ENCODE measurements at places on chromosomes 11 and 22.

DNA sequence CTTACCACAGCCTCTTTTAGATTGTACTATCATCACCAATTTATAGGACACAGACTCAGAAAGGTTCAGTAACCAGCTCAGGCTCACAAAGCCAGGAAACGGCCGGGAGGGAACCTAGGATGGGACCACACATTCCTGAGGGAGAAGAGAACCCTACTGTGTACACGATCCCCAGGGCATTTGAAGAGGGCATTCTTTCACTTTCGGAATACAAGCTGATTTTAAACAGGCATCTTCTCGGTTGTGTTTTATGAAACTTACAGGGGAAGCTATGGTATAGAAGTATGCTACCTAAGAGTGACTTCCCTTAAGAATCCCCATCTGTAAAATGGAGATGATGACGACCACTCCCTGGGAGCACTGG is 19.0 kb downstream of the SMCO4 start:
- DNase-seq: no peak

DNA sequence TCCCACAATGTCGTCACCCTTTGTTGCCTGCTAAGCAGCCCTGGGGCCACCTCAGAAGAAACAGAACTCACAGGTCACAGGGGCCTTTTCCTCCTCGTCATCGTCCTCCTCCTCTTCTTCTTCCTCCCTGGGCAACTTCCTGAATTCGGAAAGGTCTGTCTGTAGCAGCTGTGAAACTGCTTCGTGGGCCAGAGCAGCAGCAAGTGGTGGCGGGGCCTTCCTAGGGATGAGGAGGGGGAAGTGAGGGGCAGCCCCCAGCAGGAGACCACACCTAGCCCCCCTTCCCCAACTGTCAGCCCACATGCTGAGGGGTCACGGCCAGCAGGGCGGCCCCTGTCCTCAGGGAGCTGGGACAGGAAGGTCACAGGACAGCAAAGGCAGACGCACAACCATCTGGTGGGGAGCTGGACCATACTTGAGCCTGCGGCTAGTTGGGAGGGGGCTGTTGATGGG is 13.2 kb downstream of the PPM1F start:
- no peak for DNase-seq

DNA sequence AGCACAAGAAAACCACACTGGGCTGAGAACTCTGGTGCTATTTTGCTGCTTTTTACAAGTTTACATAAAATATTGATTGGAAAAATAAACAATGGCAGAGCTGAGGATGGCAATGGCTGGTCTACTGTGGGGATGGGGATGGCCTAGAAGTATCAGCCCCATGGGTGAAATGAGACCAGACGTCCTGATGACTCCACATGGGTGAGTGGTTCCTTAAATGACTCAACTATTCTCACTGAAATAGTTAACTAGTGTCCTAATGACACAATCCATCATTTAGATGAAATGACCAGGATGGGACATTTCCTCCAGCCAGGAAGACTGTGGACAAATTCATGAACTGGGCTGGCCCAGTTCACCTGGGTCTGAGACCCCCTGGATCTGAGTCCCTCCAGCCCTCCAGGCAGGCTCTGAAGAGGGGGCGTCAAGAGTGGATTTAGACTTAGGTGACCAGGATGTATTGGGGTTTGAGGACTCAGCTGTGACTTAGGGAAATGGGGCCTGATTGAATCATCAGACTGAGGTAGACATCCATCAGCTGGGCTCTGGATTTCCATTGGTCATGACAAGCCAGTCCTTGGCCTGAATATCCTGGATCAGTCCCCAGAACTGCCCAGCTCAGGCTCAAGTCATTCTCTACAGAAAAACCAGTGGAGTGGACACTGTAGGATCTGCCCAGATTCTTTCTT is 98.2 kb upstream of the IGLL5 start:
- no peak for DNase-seq

DNA sequence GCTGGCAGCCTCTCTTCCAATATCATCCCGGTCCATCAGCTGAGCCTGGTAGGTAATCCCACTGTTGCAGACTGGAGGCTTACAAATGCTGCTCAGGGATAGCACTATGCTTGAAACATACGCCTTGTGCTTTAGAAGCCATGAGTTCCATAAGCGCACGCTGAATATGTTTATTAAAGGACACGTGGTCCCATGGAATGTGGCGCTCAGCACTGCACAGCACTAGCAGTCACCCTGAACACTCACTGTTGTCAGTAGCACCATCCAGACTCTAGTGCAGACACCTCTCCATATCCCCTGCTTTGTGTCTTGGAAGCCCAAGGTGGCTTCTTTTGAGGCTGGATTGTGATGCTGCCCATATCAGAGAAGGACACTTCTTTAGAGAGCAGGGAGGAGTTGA is 120.9 kb downstream of the MAML2 start:
- DNase-seq: no peak

DNA sequence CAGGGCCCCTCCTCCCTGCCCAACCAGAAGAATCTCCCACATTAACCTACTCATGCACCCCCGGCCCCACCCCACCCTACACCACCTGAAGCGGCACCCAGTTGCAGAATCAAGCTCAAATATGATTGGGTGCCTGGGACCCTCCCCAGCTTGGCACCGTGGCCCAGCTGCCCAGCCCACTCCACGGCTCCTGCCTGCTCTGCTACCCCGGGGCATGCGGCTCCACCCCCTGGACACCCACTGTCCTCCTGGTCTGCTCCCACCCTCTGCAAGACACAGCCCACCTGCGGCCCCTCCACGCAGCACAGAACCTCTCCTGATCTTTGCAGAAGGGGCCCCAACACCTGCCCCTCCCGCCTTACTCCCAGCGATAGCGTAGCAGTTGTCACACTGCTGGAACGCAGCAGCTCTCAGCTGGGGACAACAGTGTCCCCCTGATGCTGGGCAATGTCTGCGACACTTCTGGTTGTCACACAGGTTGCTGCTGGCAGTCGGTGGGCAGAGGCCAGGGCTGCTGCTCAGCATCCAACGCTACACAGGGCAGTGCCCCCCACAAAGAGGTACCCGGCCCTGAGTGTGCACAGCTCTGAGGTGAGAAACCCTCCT is 32.0 kb upstream of the TESMIN start:
- no peak for DNase-seq

GRCh38 chr11:126146454-126147192 is 64.8 kb downstream of the RPUSD4 start:
- DNase-seq: no peak

DNA sequence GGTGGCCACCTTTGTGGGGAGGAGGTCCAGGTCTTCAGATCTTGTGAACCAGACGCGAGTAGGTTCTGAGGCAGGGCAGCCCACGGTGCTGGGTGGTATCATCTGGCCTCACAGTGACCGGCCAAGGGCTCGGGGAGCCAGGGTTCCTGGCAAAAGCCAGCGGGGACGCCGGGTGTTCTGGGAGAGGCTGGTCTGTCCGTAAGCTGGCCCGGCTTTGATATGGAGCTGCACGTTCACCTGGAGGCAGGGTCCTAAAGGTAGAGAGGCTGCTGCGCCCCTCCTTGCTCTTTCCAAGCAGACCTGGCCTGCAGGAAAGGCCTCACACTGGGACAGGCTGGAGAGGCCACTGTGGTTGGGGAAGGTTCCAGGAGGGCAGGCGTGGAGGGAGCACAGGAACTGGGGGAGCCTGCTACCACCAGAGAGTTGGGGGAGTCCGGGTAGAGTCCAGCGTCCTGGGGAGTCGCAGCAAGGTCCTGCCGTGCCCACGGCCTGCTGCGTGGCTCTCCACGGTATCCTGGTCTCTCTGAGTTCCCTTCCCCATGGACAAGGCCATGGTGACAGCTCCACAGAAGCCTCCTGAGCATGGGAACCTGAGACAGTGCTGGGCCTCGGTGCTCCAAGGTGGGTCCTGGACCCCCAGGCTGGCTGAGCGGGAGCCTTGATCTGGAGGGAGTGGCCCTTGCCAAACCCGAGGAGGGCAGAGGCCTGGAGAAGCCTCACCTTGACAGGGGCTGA is 452.4 kb upstream of the B3GAT1 start:
- DNase-seq: no peak

DNA sequence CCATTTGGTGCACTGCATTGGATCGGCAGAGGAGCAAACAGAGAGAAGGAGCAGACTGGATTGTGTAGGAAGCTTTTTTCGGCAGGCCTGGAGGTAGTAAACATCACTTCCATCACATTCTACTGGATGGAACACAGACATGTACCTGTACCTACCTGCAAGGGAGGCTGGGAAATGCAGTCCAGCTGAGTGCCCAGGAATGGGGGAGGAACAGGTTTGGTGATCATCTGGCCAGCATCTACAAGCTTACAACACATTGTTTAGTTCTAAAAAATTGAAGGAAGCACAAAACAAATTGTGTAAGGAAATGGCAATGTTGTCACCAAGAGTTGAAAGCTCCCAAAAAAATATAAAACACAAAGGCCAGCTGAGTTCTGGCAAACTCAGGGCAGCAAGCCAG is 19.1 kb downstream of the SMIM38 start:
- no peak for DNase-seq

GRCh38 chr11:35848616-35849015 is 95.2 kb upstream of the LDLRAD3 start:
- DNase-seq: no peak

DNA sequence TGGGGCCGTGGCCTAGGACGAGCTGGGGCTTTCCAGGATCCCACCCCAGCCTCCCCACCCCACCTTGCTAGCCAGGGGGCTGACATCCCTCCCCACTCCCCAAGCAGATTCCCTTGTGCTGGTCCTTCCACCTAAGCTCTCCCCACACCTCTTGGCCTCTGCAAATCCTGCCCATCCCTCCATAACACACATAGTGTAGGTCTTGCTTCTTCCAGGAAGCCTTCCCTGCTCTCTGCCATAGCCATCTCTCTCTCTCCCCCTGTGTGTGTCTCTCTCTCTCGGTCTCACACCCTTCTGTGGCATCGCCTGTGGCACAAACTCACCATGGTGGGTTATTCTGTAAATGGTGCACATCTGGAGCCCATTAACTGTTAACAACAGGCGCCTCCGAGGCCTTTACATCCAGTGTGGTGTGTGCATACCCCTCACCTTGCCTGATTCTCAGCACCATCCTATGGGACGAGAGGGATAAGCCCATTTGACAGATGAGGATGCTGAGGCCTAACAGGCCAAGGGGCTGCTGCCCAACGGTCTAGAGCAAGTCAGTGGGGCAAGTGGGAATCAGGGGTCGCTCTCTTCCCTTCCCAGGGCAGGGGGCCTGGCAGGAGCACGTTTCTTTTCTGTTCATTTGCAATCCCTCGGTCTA is 22.2 kb upstream of the PICK1 start:
- DNase-seq: no peak

- DNase-seq: no peak
Measured at GRCh38 chr11:46117842-46118241, 3.4 kb downstream of the PHF21A start.

GRCh38 chr11:74932169-74932568 is 16.7 kb downstream of the XRRA1 start:
- DNase-seq: no peak

GRCh38 chr11:119426142-119426541 is 3.2 kb upstream of the THY1 start:
- DNase-seq: no peak

DNA sequence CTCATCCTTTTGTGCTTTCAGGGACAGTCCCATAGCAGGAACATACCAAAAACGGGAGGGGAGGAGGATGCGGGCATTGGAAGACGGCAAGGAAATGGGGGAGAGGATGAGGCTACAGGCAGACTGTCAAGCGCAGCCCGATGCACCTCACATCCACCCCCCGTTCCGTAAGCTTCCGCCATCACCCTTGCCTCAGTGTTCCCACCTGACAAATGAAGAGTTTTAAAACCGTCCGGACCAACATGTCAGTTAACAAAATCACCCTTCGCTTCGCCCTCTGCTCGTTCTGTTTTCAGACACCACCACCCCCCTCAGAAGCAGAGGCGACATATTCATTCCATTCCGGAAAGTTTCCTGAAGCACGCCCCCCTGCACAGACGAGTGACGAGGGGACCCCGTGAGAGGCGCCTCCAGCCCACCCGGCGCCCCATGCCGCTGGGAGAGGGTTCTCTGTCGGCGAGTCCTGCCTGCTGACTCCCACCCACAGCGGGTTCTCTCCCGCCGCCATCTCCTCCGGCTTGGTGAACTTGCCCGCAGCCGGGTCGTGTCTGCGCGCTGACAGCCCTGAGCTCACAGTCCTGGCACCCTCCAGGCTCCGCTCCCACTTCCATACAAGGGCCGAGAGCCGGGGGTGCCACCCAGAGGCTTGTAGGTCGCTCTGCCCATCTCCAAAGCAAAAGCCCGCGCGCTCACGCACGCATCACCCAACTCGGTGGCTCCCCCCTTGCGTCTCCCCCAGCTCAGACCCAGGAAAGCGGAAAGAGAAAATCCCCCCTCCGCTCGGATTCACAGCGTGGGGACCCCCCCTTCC is 1.5 kb downstream of the IGSF9B start:
- no peak for DNase-seq

DNA sequence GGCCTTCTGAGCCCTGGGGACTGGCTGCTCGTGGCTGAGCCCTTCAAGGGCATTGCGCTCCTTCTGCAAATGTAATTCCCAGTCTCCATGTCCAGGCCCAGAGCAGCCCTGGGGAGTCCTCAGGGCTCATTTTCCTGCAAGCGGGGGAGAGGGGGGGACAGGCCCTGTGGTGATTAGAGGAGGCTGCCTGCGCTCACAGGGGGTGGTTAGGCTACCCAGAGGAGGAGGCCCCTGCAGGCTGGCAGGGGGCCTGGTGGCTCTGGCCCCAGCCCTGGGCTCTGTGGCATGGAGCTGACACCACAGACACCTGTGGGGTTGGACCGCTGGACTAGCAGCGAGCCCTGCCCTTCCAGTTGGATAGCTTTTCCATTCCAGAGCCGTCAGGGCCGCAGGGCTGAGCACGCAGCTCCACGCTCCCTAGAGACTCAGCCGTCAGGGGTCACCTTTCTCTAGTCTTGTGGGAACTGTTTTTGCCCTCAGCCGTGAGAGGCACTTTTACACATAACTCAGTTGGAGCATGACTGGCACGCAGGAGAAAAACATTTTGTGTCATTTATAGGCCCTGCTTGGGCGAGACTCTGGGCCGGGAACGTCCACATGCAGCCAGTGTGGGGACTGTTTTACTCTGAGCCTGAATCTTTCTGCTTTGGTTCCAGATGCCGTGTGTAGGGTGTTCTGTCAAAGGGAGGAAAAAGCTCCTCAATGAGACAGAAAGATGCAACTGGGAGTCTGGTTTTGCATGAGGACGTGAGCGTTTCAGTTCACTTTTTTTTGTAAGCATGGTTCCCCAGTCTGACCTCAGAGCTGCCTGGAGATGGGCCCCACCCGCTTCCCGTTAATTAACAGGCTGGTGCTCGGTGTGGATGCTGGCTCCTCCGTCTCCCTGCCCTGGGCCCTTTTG is 58.1 kb downstream of the LRP5 start:
- DNase-seq: no peak

DNA sequence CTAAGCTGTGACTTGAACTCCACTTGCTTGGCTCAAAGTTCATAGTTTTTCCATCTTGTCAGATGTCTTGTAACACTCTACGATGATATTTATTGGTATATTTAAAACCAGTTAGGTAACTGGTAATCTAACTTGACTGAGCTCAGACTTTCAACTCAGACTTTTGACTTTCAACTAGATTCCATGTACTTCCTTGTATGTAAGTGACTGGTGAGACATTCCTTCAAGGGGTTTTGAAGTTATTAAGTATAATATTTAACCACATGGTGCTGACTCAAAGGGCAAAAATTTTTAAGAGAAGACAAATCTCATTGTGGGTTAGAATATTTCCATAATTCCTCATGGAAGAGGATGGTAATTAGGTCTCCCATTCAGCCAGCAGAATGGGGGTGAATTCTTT is 631.3 kb upstream of the ANO5 start:
- no peak for DNase-seq

Data from right renal cortex interstitium (tissue), 3 donors.